ENCODE measurements at places on chromosomes 1 and 21.

DNA sequence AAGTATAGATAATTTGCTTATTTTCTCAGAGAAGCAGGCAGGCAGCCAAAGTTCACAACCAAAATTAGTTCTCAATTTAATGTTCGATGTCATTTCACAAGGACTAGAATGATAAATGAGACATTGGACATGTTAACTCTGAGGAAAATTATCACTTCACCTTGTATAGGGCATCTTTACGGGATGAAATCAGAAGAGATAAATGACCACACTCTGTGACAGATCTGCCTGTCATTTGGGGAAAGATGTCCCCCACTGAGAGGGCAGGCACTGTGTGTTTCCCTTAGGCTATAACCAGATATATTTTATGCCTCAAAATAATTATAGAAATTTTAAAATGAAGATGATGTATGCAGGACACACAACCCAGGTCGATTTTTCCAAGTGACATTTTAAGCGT lies 642.9 kb downstream of the BRINP3 start:
- no peak for DNase-seq

- no peak for DNase-seq
Observed at GRCh38 chr1:24903560-24903954, 26.5 kb downstream of the RUNX3 start.

DNA sequence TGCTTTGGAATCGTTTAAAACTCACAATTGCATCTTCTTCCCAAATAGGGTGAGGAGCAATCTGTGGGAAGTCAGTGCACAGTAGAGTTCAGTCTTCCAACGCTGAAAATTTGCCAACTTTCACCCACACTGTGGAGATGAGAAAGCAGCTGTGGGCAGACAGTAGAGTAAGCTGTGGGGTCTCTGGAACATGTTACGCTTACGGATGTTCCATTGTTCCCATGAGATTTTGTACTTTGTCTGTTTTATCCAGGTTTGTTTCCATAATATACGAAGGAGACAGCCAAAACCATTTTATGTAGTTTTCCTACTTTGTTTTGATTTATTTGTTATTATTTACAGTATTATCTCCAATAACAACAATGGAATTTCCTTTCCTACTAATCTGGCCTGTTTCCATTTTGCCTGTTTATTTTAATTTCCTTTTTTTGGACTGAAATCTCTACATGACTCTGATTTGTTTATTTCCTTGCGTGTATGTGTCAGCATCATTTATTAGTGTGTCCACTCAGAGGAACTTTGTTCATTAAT lies 65.1 kb upstream of the RGL1 start:
- no peak for DNase-seq

GRCh38 chr1:115062542-115063004 lies 26.7 kb downstream of the TSPAN2 start:
- no peak for DNase-seq

DNA sequence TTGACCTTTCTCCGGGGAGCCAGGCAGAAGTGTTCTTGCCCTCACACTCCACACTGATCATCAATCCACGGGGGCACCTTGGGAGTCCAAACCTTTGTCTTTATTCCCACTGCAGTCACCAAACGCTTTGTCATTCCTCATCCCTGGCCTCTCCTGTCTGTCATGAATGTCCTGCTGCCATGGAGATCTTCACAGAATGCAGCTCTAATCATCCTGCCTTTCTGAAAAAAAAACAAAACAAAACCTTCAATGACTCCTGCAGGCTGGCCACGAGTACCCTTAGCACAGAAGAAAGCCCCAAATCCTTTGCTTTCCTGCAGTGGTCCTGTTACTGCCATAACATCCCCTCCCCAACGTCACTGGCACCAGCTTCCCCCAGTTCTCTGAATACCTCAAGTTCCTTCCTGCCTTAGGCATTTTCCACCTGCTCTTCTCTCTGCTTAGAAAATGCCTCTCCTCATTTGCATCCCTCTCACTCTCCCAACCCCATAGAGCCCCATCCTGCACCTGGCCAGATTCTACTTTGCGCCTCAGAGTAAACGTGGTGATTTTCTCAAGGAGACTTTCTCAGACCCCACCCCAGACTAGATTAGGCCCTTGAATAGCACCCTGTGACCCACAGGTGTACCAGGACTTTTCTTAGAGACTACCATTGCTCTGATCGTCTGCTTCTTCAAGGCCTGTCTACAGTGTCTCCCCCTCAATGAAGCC lies 131.2 kb downstream of the AK5 start:
- peak; percentile 33 for DNase-seq

- no peak for DNase-seq
Observed at GRCh38 chr1:23696335-23696989, 4.9 kb downstream of the RPL11 start.

DNA sequence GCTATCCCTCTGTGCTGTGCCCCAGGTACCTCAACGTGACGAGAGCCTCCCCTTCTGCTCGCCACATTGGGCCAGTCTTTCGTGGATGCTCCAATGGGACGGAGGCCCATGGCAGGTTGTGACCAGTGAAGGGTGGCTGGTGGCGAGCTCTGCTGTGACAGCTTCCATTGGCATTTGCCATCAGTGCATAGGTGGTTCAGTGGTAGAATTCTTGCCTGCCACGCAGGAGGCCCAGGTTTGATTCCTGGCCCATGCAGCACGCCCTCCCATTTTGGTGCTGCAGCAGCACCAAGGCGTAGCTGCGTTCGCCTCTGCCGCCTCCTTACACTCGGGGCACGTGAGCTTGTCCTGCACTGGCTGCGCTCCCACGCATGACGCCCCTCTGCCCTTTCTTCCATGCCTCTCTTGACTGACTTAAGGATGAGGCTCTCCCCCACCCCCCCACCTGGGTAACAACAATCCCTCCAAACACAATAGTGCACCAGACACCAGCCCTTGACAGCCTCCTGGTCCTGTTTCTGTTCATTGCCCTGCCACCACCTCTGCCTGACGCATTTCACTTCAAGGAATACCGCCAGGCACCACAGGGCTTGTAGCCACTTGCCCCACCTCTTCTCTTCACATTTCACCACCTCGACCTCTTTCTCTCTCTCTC lies 24.7 kb upstream of the FCGR2A start:
- no peak for DNase-seq

DNA sequence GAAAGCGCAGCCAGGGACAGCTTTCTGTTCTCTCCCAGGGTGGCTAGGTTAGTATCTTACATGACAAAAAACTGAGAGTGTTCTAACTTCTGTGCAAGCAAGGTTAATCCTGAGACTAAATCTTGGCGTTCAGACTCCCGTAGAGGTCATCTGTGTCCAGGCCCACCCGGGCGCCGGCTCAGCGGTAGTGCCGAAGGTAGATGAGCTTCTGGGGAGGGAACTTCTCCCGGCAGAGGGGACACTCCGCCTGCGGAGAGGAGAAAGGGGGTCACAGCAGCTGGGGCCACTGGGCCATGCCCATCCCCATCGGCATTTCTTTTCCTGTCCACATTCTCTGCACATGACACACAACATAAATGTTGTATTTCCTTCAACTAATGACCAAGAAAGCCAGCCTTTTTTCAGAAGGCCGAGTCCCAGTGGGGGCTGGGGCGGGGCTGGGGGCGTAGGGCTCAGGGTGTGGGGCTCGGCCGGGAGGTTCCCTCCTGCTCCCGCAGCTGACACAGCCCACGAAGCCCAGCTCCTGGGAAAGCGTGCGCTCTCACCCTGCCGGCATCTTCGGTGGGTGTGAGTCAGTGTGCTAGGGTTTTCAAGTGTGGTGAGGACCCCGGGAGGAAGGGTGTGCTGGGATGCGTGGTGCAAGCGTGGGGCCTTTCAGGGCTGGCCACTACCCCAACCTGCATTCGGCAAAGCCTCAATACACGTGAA lies 6.6 kb downstream of the PEX10 start:
- DNase-seq, result no peak

GRCh38 chr1:99751877-99752504 lies 14.4 kb downstream of the FRRS1 start:
- DNase-seq, result no peak

DNA sequence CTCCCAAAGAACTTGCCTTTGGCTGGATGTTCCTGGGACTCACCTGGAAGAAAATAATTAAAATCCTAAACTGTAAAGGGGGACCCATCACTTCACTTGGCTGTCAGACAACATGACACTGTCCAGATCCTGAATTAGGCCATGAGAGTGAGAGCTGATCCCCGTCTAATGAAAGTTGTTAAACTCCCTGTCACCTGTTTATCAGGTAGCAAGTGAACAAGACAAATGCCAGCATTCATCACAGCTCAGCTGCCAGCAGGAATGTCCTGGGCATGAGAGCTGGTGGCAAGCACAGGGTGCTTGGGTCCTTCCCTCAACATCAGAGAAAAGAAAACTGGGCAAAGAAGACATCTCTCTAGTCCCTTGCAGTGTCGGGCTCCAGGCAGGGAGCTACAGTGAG lies 23.8 kb downstream of the PMVK start:
- DNase-seq, result no peak

- DNase-seq, result no peak
Observed at GRCh38 chr1:154157520-154158306, 2.8 kb upstream of the NUP210L start.

GRCh38 chr1:12596007-12596821 lies 21.8 kb downstream of the DHRS3 start:
- DNase-seq, result no peak

DNA sequence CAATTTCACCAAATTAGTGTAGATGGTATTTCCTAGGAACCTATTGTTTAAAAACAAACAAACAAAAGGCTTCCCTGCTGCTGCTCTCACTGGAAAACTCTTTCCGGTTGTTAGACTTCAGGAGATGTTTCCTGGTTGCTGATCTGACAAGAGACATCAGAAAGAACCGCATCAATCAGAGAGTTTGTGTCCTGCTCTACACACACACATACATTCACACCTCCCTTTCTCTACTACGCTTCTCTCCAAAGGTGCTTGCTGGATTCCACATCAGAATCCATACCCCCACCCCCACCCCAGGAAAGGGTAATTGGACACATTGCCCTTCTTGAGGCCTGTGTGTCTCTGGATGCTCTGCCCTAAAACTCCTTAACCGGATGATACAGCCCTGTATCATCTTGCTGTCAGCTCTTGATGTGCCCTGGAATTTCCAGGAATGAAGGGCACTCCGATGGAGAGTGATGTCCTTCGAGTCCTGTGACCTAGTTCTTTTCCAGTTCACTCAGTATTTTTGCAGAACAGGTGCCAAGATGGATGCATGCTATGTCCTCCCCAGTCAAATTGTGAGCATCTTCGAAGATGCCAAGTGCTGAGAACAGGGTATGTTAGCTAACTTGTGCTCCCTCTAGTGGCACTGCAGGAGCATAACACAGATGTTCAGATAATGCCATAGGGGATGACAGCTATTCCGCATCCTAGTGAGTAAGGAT lies 113.7 kb upstream of the SLC35F3 start:
- peak; percentile 80 for DNase-seq

- DNase-seq, result no peak
Observed at GRCh38 chr1:192527950-192528349, 47.6 kb upstream of the RGS1 start.

DNA sequence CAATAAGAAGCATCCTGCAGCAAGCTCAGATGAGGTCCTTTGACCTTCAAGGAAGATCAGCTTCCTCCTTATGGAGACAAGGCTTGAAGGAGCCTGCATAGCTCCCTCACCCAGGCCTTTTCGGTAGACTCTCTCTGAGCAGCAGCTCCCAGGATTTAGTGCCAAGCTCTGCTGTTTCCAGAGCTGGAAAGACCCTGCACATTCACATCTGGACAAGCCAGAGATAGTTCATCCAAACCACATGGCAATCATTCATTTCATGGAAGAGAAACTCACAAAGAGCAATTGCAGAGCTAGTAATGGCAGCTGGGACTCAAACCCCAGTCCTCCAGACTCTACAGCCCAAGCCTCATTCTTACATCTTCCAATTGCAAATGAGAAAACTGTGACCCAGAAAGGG lies 76.4 kb upstream of the EDN2 start:
- DNase-seq, result no peak

GRCh38 chr1:96487971-96488370 lies 233.6 kb upstream of the PTBP2 start:
- no peak for DNase-seq

- DNase-seq, result no peak
Observed at GRCh38 chr1:15803380-15803779, 4.1 kb downstream of the UQCRHL start.

GRCh38 chr1:203143641-203144040 lies 16.1 kb downstream of the ADORA1 start:
- DNase-seq, result no peak

DNA sequence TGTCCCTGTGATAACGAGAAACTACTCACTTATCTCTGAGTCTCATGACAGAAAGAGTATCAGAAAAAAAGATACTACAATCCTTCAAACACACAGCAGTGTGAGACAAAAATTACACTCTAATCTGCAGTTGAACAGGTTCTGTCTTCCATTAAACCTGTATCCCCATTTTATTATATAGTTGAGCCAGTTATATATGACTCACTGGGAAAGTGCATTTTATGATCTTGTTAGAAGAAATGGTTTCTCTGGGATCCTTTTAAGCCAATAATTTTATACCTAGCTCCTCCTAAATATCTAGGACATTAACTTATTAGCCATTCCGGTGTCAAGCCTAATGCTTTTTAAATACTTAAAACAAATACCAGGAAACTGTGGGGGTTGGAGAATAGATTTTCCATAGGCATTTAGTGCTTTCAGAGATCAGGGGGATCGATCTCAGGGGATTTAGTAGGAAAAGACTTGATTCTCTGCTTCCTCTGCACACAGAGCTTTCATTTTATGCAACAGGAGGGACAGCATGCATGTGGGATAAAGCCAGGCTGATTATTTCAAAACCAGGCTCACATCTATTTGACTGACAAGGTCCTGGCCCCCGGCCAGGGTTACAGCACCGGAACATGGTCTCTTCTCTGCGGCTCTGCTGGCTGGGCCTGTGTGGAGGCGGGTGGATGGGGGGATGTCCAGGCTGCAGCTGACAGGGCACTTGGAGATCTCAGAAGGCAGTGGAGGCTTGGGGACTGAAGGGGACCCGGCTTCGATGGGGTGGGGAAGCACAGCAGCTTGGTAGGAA lies 310.6 kb downstream of the DISC1 start:
- no peak for DNase-seq

DNA sequence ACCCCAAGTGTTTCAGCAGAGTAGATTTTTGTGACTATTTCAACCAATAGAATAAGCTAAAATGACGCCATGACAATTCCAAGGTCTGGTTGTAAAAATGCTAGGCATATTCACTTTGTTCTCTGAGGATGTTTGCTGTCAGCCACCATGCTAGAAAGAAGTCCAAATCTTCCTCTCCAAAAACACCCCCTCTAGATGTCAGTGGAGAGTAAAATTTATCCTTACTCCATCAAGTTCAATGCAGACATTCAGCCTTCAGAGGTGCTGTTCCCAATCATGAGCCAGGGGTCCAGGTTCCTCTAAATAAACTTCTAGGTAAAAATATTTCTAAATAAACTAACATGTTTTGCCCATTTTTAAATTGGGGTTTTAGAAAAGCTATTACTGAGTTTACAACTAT lies 395.4 kb upstream of the ADAMTS5 start:
- peak; percentile 8 for DNase-seq

DNA sequence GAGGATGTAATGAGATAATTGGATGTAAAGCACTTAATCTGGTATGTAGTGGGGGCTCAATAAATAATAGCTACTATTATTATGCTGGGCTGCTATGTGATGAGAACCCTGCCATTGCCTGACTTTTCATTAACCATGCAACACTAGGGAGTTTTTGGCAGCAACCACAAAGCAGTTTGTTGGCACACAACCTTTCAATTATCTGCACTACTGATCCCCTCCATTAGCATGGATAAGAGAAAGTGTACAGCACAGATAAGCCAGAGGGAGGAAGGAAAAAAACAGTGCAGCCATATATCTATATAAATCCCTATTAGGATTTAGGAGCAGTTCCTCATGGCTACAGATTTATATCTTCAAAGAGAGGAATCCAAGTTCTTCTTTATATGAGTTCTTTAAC lies 498.5 kb downstream of the NUF2 start:
- DNase-seq, result no peak
